ENCODE measurements at places on chromosomes 6 and 20. TPM values are rescaled to one million over a fixed set of nuclear protein-coding genes. Genes with fewer than 3 reads are reported as not detected.

CST2 gene
- total RNA-seq, result not detected

RUNX2 gene
- 1.7 TPM for total RNA-seq

- no peak for DNase-seq
Observed at GRCh38 chr6:11439017-11439420, 98.5 kb upstream of the TMEM170B start.

GRCh38 chr6:151690768-151691562 is 116.5 kb upstream of the ESR1 start:
- no peak for DNase-seq

DNA sequence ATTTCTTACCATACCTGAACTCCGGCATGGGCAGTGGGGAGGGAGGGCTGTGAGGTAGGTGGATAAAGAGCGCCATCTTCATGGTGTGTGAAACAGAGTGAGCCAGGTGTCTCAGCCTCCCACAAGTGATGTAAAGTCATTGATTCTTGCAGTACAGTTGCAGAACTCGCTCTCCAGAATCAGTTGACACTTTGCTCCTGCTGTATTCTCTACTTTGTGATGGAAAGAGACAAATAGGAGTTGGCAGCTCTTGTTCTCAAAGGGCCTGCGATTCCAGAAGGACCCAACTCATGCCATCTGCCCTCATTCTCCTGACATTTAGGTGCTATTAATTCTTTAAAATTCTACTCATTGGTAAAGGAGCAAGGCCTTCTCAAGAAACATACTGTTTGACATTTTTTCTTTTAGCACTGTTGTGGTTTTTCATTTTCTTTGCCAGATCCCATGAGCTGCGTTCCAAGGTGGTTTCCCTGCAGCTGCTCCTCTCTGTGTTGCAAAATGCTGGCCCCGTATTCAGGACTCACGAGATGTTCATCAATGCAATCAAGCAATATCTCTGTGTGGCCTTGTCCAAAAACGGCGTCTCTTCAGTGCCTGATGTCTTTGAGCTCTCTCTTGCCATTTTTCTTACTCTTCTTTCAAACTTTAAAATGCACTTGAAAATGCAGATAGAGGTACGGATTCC is 49.3 kb downstream of the ARFGEF2 start:
- no peak for DNase-seq

DNA sequence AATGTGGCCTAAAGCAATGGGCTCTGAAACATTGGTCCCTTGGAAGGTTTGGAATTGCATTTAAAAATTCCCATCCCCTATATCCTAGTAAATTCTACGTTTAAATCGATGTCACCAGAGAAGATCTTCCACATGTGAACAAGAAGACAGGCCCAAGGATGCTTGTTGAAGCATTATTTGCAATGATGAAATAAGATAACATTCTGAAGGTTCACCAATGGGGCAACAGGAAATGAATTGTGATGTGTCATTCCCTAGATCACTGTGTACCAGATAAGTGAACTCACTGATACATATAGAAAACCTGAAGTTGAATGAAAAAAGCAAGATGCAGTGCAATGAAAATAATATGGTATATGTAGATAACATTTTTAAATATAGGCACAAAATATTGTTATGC is 464.3 kb upstream of the BTBD3 start:
- no peak for DNase-seq

DNA sequence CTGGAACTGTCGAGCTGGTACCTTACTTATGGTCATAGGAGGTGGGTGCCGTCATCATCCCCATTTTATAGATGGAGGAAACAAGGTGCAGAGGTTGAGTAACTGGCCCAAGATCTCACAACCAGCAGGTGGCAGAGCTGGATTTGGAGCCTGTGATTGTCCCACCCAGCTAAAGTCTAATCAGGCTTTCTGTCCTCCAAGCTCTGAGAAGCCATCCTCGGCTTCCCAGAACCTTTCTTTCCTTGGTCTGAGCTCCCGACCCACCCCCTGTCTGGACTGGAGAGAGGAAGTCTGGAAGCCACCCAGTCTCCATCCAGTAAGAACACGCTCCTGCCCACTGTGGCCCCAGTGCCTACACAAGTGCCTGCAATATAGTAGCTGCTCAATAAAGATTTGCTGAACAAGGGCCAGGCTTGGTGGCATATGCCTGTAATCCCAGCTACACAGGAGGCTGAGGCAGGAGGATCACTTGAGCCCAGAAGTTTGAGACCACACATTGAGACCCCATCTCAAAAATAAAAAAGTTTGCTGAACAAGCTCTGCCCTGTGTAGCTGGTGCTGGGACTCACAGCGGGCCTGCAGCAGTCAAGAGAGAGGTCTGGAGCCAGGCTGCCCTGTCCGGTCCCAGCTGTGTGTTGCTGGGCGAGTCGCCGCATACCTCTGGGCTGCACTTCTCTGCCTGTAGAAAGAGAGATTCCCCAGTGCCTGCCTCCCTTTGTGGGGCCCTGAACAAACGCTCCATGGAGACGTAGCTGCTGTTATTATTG is 32.5 kb upstream of the DLGAP4 start:
- no peak for DNase-seq

HCRTR2 gene
- total RNA-seq, result not detected

DNA sequence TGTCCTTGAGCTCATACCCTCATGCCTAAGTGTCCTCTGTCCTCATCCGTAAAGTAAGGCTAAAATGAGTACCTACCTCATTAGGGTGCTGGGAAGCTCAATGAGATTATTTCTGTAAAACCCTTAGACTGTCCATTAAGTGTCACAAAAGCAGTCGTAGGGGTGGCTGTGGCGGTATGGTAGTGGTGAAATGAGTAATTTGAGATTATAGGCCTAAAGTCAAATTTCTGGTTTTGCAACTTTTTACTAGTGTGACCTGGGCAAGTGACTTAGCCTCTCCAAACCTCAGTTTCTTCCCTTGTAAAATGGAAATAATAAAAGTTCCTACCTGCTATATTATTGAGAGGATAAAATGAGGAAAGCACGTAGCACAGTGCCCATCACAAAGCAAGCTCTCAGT is 148.2 kb upstream of the AKAP12 start:
- no peak for DNase-seq

GRCh38 chr6:156427345-156427744 is 349.8 kb upstream of the ARID1B start:
- DNase-seq, result no peak

DNA sequence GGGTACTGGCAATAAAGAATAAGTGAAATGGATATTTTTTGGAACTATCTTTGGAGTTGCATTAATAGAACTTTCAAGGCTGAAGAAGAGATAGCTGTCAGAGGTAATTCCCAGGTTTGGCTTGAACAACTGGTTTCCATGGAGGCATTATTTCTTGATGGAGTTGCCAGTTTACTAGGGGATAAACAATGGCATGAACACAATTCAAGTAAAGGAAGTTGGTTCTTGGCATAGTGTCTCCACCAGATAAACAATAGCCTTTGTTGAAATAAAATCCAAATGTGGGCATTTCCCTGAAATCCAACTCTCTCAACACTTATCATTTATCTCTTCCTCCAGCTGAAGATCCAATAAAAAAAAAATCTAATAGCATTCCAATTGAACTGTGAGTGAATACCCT is 454.9 kb downstream of the C6orf118 start:
- DNase-seq, result no peak

GRCh38 chr20:7031222-7031621 is 263.7 kb downstream of the BMP2 start:
- DNase-seq, result no peak

GRCh38 chr6:138287144-138287955 is 69.1 kb upstream of the PBOV1 start:
- DNase-seq, result peak; percentile 74

GRCh38 chr6:101445527-101445926 is 52.0 kb downstream of the GRIK2 start:
- no peak for DNase-seq

BANF2 gene
- not detected for total RNA-seq

DNA sequence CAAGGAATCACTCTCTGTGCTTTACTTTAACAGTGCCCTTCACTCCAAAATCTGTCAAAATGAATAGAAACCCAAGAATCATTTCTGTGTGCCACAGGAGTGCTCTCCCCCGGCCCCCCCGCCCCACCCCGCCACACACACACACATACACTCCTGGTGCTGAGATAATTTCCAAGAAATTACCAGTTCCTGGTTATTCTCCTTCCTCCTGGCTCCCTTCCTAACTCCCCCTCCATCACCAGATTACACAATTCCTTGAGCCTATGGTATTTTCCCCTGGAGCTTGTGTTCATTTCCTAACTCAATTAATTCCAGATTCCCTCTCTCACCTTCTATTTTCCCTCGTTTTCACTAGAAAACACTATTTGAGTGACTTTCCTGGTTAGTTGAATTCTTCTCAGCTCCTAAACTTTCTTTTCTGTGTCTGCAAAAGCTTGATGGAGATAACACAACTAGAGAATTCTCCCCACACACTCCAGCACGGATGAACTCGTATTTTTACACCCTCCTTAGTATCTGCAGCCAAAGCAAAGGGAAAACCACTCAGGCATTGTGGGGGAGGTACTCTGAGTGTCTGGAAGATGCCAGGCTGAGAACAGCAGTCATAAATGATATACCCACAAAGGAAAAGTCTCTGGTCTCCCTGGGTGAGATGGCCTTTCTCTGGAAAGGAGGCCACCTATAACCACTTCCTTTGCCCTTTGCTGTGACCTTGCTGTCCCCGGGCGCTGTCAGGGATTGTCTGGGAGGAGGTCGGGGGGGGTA is 1.9 kb upstream of the SLC24A3 start:
- no peak for DNase-seq

CALHM5 gene
- 0.37 TPM for total RNA-seq

CAP2 gene
- 2.7 TPM for total RNA-seq

All from colonic mucosa (tissue), 4 donors.